ENCODE measurements at places on chromosomes 2 and 18. TPM values are rescaled to one million over a fixed set of nuclear protein-coding genes. Genes with fewer than 3 reads are reported as not detected.
A peak's percentile ranks its signal among the peaks of the same experiment; 100 is the strongest.

- H3K36me3 ChIP-seq = no peaks in the 10 kb centered on the region
- no peak for DNase-seq
- H3K27ac ChIP-seq = no peak overlapping the region
- H3K4me3 ChIP-seq = peak overlapping the region; percentile 70
- H3K4me1 ChIP-seq = peaks cover 15% of the 10 kb centered on the region
These were observed 885 bp upstream of the DSEL start for GRCh38 chr18:67517444-67517765.

DNA sequence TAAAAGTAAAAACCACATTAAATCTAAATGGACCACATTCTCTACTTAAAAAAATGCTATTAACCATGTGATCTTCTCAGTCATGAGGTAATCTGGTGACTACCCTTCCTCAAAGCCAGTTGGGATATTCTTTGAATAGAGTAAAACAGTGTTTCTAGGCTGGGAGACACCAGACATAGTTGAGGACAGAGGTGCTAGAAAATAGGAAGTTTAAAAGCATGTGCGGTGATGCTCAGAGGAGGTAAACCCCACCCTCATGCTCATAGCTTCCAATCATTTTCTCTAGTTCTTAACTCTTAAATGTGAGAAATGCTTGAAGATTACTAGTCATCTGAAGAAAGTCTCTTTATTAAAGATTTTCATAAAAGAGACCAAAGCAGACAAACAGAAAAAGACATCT, 30.7 kb upstream of the ELAC1 start:
- peaks cover 3% of the 10 kb centered on the region for H3K36me3 ChIP-seq
- H3K4me1 ChIP-seq = no peaks in the 10 kb centered on the region
- no peak overlapping the region for H3K27ac ChIP-seq
- H3K27me3 ChIP-seq = no peaks in the 10 kb centered on the region
- no peak overlapping the region for H3K4me3 ChIP-seq
- DNase-seq = no peak

Gene CIB4
- not detected for total RNA-seq

DNA sequence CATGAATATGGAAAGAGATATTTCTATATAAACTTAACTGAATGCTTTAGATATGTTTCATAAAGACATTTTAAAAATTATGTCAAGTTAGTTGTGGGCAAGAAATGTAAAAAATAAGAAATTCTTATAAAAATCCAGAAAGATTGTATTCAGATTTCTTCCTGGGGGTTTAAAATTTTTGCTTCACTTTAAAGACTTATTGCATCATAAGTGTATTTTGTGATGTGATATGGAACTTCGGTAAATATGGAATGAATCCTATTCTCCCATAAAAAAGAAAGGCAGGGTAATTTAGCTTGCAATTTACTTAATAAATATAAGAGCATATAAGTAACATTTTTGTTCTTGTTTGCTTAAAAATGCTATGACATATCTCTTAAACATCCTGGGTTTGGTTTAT, 104.8 kb upstream of the CWC22 start:
- no peak overlapping the region for H3K27ac ChIP-seq
- no peaks in the 10 kb centered on the region for H3K36me3 ChIP-seq
- H3K4me1 ChIP-seq = no peaks in the 10 kb centered on the region
- no peaks in the 10 kb centered on the region for H3K27me3 ChIP-seq
- no peak overlapping the region for H3K4me3 ChIP-seq

Gene HOXD13
- not detected for total RNA-seq

All from CD8-positive, alpha-beta memory T cell (primary cell).